Upper lobe of right lung (tissue), 1 donor: ENCODE measurements at places on chromosomes 12 and 14. TPM values are rescaled to one million over a fixed set of nuclear protein-coding genes. Genes with fewer than 3 reads are reported as not detected.

GZMB gene
- 8.1 TPM for total RNA-seq

CYP27B1 gene
- total RNA-seq, result 2.0 TPM

DYRK4 gene
- total RNA-seq, result 30.1 TPM

CMA1 gene
- total RNA-seq, result 1.4 TPM

TMEM229B gene
- 5.4 TPM for total RNA-seq

GDF3 gene
- 0.32 TPM for total RNA-seq

SLCO1A2 gene
- 9.2 TPM for total RNA-seq

CD4 gene
- total RNA-seq, result 67.6 TPM

RPGRIP1 gene
- total RNA-seq, result 1.7 TPM

KRT79 gene
- 5.4 TPM for total RNA-seq

NPFF gene
- not detected for total RNA-seq

DNA sequence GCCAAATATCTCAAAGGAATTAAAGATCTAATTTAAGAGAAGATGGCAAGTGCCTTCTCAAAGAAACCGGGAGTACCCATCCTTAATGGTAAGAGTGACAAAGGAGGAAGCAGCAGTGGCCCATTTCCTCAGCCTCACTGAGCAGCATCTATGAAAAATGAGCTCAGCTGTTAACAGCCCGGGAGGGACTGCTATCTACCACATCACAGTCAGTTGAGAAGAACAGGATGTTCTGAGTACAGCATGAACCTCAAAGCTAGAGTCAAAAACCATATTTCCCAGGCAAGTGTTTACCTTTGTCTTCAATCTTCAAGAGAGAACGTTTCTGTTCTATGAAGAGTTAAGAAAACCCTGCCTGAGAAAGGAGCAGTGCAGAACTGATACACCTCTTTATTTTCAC is 115.0 kb downstream of the BTG1 start:
- DNase-seq, result no peak
- H3K27me3 ChIP-seq, result no peaks in the 10 kb centered on the region
- peaks cover 43% of the 10 kb centered on the region for H3K4me1 ChIP-seq
- H3K36me3 ChIP-seq, result no peaks in the 10 kb centered on the region

DNA sequence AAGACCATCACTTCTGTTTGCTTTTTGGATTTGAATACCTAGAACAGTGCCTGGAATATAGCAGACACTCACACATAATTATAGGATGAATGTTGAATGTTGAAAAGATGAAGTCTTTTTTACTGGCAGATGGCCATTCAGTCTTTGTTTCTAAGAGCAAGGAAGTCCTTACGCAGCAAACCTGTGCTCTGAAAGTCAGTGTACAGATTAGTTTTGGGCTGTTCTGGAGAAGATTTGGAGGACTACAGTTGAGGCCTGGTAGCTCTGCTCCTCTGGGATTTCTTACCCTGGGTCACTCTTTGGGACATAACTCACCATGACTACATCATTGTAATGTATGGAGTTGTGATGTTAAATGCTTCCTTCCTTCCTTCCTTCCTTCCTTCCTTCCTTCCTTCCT is 3.3 kb downstream of the OR4E2 start:
- no peak overlapping the region for H3K4me3 ChIP-seq
- H3K4me1 ChIP-seq, result no peaks in the 10 kb centered on the region
- H3K36me3 ChIP-seq, result no peaks in the 10 kb centered on the region

- no peak overlapping the region for H3K27ac ChIP-seq
- no peaks in the 10 kb centered on the region for H3K36me3 ChIP-seq
- H3K4me1 ChIP-seq, result no peaks in the 10 kb centered on the region
- no peak overlapping the region for H3K4me3 ChIP-seq
Measured at GRCh38 chr12:68200854-68201253, 24.8 kb downstream of the IL26 start.

DNA sequence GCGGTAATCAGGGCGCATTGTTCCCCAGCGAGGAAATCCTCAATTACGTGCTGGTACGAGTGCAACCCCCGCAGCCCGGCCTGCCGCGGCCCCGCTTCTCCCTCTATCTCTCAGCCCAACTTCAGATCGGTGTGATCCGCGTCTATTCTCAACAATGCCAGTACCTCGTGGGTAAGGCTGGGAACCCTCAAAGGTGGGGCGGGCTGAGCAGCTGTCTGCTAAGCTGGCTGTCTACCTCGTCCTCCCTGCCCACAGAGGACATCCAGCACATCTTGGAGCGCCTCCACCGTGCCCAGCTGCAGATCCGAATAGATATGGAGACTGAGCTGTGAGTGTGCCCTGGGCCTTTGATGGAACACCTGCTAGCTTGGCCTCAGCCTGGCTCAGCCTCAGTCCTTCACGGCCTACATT is 996 bp downstream of the REC8 start:
- H3K4me1 ChIP-seq, result peaks cover 4% of the 10 kb centered on the region
- H3K27ac ChIP-seq, result no peak overlapping the region
- no peak for DNase-seq
- H3K36me3 ChIP-seq, result peaks cover 47% of the 10 kb centered on the region
- no peak overlapping the region for H3K4me3 ChIP-seq
- no peaks in the 10 kb centered on the region for H3K27me3 ChIP-seq

- no peaks in the 10 kb centered on the region for H3K27me3 ChIP-seq
- peak overlapping the region; percentile 83 for H3K27ac ChIP-seq
- no peaks in the 10 kb centered on the region for H3K36me3 ChIP-seq
- H3K4me3 ChIP-seq, result no peak overlapping the region
- DNase-seq, result no peak
- peaks cover 30% of the 10 kb centered on the region for H3K4me1 ChIP-seq
Measured at GRCh38 chr14:95185767-95186392, 28.6 kb upstream of the DICER1 start.

- no peaks in the 10 kb centered on the region for H3K4me1 ChIP-seq
- H3K36me3 ChIP-seq, result peaks cover 3% of the 10 kb centered on the region
- no peaks in the 10 kb centered on the region for H3K27me3 ChIP-seq
- H3K27ac ChIP-seq, result no peak overlapping the region
- H3K4me3 ChIP-seq, result no peak overlapping the region
Measured at GRCh38 chr14:73383356-73383755, 75.0 kb downstream of the NUMB start.

GRCh38 chr14:103712633-103713247 is 2.5 kb downstream of the XRCC3 start:
- H3K4me1 ChIP-seq, result peaks cover 32% of the 10 kb centered on the region
- no peaks in the 10 kb centered on the region for H3K36me3 ChIP-seq
- no peaks in the 10 kb centered on the region for H3K27me3 ChIP-seq
- peak overlapping the region; percentile 71 for H3K27ac ChIP-seq

GRCh38 chr14:100376751-100377171 is 53.6 kb downstream of the SLC25A47 start:
- H3K4me1 ChIP-seq, result peaks cover 33% of the 10 kb centered on the region
- peaks cover 7% of the 10 kb centered on the region for H3K36me3 ChIP-seq

- DNase-seq, result no peak
- no peak overlapping the region for H3K4me3 ChIP-seq
- no peaks in the 10 kb centered on the region for H3K4me1 ChIP-seq
- H3K36me3 ChIP-seq, result no peaks in the 10 kb centered on the region
- H3K27ac ChIP-seq, result no peak overlapping the region
Measured at GRCh38 chr14:59705245-59705644, 128.6 kb upstream of the CCDC175 start.

DNA sequence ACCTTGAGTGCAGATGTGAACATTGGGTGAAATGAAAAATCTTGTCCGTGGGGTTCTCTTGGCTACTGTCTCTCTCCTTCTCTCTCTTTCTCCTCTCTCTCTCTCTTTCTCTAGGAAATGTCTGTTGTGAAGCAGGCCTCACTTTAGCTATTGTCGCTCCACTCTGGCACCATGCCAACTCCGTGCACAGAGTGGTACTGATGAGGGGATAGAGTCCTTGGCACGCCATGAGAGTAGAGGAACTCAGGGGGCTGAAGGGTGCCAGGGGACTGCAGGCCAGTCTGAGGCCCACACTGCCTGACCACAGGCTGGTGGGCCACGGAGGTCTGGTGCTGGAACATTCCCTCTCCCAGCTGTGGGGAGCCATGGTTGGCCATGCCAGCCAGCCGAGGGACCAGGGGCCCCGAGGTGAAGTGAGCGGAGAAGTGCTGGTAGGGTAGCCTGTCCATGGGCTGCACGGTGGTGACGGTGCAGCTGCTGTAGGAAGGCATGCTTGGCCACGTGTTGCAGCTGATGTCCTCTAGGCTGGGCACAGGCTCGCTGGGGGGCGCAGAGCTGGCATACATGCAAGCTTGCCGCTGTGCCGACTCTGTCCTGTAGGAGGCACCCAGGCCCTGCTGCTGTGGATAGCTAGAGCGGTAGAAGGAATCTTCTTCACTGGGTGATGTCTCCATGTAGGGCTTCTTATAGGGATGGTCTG is 50.4 kb downstream of the TBX5 start:
- H3K27me3 ChIP-seq, result peaks cover 4% of the 10 kb centered on the region
- H3K36me3 ChIP-seq, result peaks cover 6% of the 10 kb centered on the region
- no peak overlapping the region for H3K4me3 ChIP-seq
- DNase-seq, result no peak
- H3K4me1 ChIP-seq, result no peaks in the 10 kb centered on the region

GRCh38 chr14:63713058-63713457 is 14.8 kb downstream of the SGPP1 start:
- no peak overlapping the region for H3K4me3 ChIP-seq
- H3K27me3 ChIP-seq, result no peaks in the 10 kb centered on the region
- H3K4me1 ChIP-seq, result no peaks in the 10 kb centered on the region
- no peaks in the 10 kb centered on the region for H3K36me3 ChIP-seq
- no peak for DNase-seq

DNA sequence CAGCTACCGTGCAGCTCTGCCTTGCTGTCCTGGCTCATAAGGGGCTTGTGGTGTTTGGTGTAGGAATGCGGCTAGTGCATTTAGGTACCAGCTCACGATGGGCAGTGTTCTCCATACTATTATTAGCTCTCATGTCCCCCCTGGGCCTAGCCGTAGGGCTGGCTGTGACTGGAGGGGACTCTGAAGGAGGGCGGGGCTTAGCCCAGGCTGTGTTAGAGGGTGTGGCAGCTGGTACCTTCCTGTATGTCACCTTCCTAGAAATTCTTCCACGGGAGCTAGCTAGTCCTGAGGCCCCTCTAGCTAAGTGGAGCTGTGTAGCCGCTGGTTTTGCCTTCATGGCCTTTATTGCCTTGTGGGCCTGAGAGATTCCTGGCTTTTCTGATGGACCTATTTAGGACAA is 2.1 kb downstream of the SLC39A2 start:
- no peak for DNase-seq
- H3K4me1 ChIP-seq, result no peaks in the 10 kb centered on the region
- no peaks in the 10 kb centered on the region for H3K27me3 ChIP-seq
- no peak overlapping the region for H3K4me3 ChIP-seq

GRCh38 chr14:62357362-62357761 is 595.1 kb downstream of the SNAPC1 start:
- H3K36me3 ChIP-seq, result no peaks in the 10 kb centered on the region
- no peak overlapping the region for H3K27ac ChIP-seq
- no peak overlapping the region for H3K4me3 ChIP-seq

DNA sequence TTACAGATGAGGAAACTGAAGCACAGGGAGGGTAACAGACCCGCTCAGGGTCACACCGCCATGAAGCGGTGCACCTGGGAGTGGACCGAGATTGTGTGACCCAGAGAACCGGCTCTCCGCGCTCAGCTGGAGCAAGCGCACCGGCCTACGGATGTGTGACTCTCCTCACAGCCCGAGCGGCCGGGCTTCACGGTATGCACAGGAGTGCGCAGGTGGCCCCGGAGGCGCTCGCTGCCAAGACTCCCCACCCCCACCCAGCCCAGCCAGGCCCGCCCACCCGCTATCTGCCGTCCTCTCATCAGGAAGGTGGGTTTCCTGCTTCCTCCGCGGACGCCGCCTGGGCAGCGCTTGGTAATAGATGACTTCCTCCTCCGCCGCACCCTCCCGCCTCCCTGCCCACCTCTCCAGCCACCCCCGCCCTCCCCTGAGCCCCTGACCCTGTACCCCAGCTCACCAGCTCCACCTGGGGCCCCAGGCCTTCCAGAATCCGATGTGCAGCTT is 110.7 kb downstream of the NCOR2 start:
- DNase-seq, result no peak
- peaks cover 44% of the 10 kb centered on the region for H3K36me3 ChIP-seq
- H3K27ac ChIP-seq, result peak overlapping the region; percentile 74

DNA sequence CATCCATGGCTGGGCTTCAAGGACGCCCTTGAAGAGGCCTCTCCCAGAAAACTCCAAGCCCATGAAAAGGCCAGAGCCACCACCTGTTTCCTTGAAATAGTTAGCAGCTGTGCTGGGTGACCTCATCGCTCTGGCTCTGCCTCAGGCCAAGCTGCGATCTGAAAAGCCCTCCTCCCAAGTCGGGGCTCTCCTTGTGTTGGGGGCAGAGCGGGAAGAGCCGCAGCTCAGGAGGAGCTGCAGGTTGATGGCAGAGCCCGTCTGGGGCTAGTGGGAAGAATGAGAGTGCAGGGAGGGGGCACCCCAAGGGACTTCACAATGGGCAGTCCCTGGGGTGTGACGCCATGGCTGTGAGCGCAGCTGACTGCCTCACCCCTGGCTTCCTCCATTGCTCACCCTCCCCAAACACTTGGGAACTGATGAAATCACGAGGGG is 50.0 kb upstream of the STON2 start:
- H3K4me1 ChIP-seq, result peaks cover 12% of the 10 kb centered on the region
- DNase-seq, result no peak
- H3K4me3 ChIP-seq, result no peak overlapping the region
- H3K27ac ChIP-seq, result no peak overlapping the region
- no peaks in the 10 kb centered on the region for H3K36me3 ChIP-seq
- H3K27me3 ChIP-seq, result no peaks in the 10 kb centered on the region

DNA sequence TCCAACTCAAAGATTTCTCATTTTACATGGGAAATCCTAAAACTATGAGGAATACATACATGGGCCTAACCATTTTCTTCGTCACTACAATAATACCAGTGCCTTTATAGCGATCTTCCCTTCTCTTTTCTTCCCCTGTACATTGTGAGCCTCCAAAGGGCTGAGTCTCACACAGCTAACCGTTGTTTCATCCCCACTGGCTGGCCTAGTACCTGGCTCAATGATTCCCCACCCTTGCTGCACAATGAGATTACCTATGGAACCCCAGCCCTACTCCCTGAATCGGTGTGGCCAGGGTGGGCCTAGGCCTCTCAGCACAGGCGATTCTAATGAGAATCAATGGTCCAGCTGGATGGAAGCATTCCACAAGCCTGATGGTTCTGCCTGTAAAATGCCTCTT is 16.1 kb downstream of the PPTC7 start:
- no peak overlapping the region for H3K27ac ChIP-seq
- H3K4me3 ChIP-seq, result no peak overlapping the region

- DNase-seq, result no peak
- no peak overlapping the region for H3K27ac ChIP-seq
- H3K27me3 ChIP-seq, result no peaks in the 10 kb centered on the region
- no peaks in the 10 kb centered on the region for H3K36me3 ChIP-seq
- H3K4me3 ChIP-seq, result no peak overlapping the region
- H3K4me1 ChIP-seq, result no peaks in the 10 kb centered on the region
Measured at GRCh38 chr12:32098112-32098511, 8.5 kb upstream of the BICD1 start.

DNA sequence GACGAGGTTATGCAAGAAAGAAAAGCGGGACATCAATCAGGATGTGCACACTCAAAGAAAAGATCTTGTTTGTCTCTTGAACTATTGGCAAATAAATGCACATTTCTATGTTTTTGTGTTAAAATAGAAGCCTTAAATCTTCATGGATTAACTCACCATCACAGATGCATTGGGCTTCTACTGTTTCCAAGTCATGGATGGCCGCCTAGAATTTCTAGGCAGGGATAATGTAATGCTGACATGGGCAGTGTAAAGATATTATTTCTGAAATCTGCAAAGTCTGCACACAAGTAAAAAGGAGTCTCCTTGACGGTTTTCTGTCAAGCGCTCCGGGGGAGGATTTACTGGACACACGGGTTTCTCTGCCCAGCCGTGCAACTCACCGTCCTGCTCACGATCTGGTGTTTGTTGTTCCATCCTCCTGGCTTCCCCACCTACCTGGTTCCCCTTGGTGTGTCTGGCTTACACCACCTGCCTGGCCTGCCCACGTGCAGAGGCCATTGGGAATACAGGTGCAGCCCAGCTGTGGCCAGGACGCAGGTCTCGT is 103.3 kb upstream of the FZD10 start:
- no peaks in the 10 kb centered on the region for H3K36me3 ChIP-seq
- no peaks in the 10 kb centered on the region for H3K27me3 ChIP-seq
- no peak overlapping the region for H3K27ac ChIP-seq
- peak; percentile 26 for DNase-seq
- no peaks in the 10 kb centered on the region for H3K4me1 ChIP-seq
- H3K4me3 ChIP-seq, result no peak overlapping the region
